ENCODE measurements at places on chromosomes 7 and 10.

GRCh38 chr7:31767686-31768358, 80.8 kb downstream of the PPP1R17 start:
- DNase-seq: no peak

DNA sequence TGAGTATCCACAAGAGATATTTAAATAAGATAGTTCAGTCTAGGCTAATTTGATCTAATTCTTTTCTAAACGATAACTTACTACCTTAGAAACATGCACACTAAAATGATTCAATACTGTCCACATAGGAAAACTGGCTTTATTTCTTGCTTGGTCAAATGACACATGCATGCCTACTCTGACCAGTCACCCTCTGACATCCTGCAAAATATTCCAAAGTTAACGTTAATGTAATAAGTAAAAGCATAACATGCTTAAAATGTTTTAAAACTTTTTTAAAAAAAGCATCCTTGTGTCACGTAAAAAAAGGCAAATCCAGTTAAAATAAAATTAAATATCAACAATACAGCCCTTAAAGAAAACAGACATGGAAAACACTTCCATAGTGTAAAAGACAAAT, 70.2 kb downstream of the UBE2H start:
- DNase-seq: no peak

DNA sequence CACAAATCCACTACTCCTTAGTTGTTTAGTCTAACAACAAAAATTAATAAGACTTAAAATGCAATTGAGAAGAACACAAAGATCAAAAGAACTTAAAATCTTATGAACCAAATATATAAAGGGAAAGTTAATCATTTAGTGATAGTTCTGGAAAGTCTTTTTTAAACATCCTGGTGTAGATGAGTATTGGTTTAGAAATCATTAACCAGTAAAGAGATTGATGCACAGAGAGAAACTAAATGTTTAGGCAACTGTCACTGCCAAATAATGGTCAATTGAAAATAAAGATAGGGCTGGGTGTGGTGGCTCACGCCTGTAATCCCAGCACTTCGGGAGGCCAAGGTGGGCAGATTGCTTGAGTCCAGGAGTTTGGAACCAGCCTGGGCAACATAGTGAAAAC, 44.9 kb downstream of the SP8 start:
- no peak for DNase-seq

DNA sequence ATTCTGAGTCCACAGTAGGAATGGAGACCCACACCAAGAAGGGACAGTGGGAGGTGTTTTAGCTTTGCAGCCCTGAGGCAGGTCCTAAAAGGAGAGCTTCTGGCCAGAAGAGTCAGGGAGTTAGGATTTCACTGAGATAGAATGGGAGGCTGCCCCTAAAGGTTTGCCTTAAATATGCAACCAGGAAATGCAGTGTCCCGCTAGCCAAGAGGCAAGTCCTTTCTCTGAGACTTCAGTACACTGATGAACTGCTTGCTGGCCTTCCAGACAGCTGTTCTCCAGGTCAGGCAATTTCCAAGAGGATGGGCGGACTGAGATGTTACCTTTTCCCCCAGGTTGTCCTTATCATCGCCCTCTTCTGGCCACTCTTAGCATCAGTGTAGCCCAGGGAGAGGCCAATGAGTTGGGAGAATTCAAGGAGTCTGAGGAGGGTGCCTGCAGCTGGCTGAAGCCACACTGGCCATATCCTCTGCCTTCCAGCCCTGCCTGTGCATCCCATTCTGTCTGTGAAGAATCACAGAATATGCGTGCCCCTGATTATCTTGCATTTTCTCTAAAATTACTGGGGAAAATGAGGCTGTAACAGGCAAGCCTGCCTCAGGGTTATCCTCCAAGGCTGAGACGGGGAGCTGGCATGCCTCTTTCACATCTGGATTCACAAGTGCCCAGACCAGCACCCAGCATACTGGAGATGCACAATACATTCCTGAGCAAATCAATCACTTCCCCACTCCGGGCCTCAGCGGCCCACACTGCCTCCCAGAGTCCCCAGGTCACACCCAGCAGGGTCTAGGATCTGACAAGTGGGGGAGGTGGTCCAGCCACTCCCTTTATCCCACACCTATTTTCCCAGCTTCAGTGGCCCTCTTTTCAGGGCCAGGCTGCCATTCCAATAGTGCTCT, 2.4 kb downstream of the TLL2 start:
- peak; percentile 19 for DNase-seq

- no peak for DNase-seq
These were observed 4.9 kb upstream of the DNTT start for GRCh38 chr10:96299383-96299782.
